Activated CD8-positive, alpha-beta memory T cell treated with anti-CD3 and anti-CD28 coated beads for 1 hour (primary cell): ENCODE measurements at places on chromosomes 4 and X.

GRCh38 chr4:173189117-173189693 lies 20.6 kb downstream of the GALNT7 start:
- DNase-seq: no peak

DNA sequence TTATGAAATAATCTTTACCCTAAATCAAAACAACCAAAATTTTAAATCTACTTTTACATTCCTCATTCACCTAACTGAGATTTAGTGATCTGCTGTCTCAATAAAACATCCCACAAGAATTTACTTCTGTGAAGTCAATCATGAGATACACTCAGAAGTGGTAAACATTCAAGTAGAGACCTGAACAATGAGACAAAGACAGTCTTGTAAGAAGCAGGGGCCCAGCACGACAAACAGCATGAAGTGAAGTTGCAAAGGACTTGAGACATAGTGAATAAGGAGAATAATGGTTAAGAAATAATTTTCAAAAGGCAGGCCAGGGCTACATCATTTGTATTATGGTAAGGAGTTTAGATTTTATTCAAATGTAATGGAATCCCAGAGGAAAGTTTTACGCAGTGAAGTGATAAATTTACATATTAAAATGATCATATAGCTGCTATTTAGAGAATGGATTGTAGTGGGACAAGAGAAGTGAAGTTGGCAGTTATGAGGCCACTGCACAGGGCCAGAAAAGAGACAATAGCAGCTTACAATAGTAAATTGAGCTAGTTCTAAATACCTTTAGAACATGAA lies 101.9 kb downstream of the MAB21L2 start:
- no peak for DNase-seq

DNA sequence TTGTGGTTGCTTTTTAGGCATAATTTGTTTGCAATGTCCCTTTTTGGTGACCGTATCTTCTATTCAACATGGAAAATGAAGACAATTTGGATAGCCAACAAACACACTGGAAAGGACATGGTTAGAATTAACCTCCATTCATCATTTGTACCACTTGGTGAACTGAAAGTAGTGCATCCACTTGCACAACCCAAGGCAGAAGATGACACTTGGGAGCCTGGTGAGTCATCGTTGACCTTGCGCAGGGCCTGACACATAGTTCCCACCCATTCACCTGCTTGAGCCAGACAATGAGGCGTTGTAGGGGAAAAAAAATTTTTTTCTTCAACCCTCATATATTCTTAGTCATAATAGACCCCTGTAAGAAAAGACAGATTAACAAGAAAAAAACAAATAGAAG lies 32.4 kb downstream of the EGF start:
- no peak for DNase-seq

- DNase-seq: no peak
Measured at GRCh38 chrX:37904833-37905232, 57.5 kb upstream of the DYNLT3 start.

DNA sequence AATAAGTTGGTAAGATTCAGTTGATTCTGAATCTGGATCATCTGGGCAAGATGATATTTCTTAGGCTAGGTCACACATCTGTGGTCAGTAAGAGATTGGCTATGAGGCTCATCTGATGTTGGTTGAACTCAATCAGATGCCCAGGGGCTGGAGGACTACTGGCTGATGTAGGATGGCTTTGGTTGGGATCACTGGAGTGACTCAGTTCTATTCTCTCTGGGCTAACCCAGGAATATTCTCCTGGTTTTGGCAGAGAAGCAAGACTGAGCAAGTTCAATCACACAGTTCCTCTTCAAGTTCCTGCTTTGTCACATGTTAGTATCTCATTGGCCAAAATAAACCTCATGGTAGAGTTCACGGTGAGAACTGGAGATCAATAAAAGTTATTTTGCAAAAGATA lies 902.3 kb upstream of the SLIT2 start:
- no peak for DNase-seq

DNA sequence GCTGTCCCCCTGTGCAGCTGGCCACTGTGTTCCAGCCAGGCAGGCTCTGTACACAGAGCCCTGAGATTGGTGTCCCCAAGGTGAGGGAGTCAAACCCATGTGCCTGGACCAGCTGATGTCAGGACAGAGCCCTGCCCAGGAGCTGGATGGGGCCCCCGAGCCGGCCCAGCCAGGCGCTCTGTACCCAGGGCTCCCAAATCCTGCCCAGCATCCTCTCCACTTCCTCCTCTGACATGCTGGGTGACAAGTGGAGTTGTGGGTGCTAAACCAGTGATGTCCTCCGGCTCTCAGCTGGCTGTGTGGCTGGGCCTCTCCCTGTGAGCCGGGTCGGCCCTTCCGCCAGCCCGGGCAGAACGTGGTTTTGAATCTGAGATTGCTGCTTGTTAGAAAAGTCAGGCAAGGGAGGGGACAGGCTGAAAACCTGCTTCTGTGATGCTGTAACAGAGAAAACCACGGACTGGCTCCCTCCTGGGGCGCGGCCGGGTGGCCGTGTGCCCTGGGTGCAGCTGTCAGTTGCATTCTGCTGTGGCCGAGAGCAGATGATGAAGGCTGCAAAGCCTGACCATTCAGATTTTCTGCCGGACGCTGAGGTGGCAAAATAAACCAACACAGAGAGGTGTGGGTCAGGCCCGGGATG lies 7.9 kb upstream of the CPLX1 start:
- no peak for DNase-seq

DNA sequence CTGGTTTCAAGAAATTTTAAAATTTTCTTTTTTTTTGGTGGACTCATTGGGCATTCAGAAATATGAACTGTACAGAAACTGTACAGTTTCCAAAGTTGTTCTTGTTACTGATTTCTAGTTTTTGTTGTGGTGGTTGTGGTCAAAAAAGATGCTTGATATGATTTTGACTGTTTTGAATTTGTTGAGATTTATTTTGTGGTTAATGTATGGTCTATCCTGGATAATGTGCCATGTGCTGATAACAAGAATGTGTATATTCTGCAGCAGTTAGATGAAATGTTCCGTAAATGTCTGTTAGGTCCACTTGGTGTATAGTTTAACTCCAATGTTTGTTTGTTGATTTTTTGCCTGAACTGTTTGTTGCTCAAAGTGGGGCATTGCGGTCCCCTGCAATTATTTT lies 127.6 kb upstream of the NUDT6 start:
- DNase-seq: no peak

DNA sequence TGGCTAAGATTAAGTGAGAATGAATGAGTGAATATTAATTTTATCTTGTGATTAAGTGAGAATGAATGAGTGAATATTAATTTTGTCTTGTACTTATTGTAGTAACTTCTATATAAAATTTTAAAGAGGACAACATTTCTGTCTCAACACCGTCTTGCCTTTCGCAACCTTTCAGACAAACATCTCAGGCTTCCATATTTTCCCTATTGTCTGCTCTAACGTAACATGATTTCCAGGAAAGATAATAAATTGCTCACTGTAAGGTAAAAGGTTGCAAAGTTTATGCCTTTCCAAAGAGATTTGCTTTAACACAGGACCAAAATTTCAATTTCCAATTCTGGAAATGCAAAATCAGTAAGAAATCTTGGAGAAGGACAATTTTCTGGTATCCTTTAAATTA lies 41.7 kb upstream of the SLC39A8 start:
- DNase-seq: no peak

- DNase-seq: no peak
Measured at GRCh38 chr4:100168521-100168920, 21.7 kb downstream of the DDIT4L start.

DNA sequence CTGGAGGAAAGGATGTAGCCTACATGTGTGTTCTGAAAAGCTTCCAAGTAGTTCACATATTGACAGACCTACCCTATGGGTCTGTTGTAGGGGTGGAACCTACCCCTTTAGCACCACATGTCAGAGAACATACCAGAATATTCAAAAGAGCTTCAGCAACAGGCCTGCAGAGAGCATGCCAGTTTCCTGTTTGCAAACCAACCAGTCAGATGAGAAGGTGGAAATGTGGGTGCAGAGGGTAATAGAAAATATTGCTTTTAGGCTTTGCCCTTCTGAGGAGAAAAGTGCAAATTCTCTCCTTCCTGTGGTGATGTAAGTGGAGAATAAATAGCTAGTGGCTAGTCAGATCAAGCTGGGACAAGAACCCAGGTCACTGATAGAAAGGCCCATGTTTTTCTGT lies 16.4 kb downstream of the INTS6L start:
- DNase-seq: no peak
